T-cell (primary cell): ENCODE measurements at places on chromosomes 6 and 20. TPM values are rescaled to one million over a fixed set of nuclear protein-coding genes. Genes with fewer than 3 reads are reported as not detected.
A peak's percentile ranks its signal among the peaks of the same experiment; 100 is the strongest.

GRCh38 chr6:148959008-148959407 lies 212.2 kb downstream of the UST start:
- H3K4me3 ChIP-seq: no peak overlapping the region
- no peaks in the 10 kb centered on the region for H3K27me3 ChIP-seq
- no peaks in the 10 kb centered on the region for H3K36me3 ChIP-seq
- no peaks in the 10 kb centered on the region for H3K4me1 ChIP-seq
- no peak overlapping the region for H3K27ac ChIP-seq

TBX18 gene
- total RNA-seq: not detected

- no peak overlapping the region for H3K27ac ChIP-seq
- no peaks in the 10 kb centered on the region for H3K36me3 ChIP-seq
- peaks cover 13% of the 10 kb centered on the region for H3K4me1 ChIP-seq
- no peak overlapping the region for H3K4me3 ChIP-seq
These were observed 6.9 kb upstream of the HELZ2 start for GRCh38 chr20:63580796-63581461.

GRCh38 chr6:70107852-70108629 lies 194.8 kb downstream of the COL9A1 start:
- H3K4me1 ChIP-seq: no peaks in the 10 kb centered on the region
- H3K4me3 ChIP-seq: no peak overlapping the region
- H3K27ac ChIP-seq: no peak overlapping the region
- DNase-seq: no peak

DNA sequence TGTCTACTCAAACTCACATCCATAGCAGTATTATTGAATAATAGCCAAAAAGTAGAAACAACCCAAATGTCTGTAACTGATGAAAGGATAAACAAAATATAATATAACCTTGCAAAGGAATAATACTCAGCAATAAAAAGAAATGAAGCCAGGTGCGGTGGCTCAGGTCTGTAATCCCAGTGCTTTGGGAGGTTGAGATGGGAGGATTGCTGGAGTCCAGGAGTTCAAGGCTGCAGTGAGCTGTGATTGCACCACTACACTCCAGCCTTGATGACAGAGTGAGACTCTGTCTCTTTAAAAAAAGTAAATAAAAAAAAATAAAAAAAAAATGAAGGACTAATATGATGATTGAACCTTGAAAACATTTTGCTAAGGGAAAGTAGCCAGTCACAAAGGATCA lies 22.1 kb upstream of the KIF16B start:
- no peak overlapping the region for H3K4me3 ChIP-seq
- DNase-seq: no peak
- no peaks in the 10 kb centered on the region for H3K4me1 ChIP-seq
- H3K36me3 ChIP-seq: no peaks in the 10 kb centered on the region
- no peaks in the 10 kb centered on the region for H3K27me3 ChIP-seq

MUCL3 gene
- not detected for total RNA-seq

DNA sequence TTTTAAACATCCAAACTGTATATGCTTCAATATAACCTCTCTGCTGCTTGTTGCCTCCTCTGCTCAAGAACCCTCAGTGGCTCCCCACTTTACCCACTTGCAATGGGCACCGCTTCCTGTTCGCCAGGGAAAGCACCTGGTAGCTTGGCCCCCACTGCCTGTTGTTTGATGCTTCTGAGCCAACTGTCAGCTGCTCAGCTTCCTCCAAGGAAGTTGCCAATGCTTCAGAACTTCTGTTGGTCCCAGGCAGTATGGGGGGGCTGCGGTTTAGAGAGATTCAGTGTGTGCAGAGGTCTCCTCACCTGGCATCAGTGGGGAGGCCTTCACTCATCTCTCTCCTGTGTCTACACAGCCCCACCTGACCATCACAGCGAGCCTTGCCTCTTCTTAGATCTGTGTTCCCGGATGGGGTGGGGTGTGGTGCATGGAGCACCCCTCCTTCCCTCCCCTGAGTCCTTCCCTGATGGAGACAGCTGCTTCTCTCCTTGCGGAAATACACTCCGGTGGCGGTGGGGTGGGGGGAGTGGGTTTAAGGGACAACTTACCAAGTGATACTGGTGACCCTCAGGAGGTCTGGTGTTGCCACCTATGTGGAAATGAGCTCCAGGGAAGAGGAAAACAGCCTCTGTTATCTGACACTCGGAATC lies 308.1 kb downstream of the CDH26 start:
- H3K27ac ChIP-seq: no peak overlapping the region
- no peaks in the 10 kb centered on the region for H3K27me3 ChIP-seq
- H3K4me1 ChIP-seq: peaks cover 10% of the 10 kb centered on the region
- no peak overlapping the region for H3K4me3 ChIP-seq
- peak; percentile 19 for DNase-seq
- no peaks in the 10 kb centered on the region for H3K36me3 ChIP-seq

FAM162B gene
- not detected for total RNA-seq

DNA sequence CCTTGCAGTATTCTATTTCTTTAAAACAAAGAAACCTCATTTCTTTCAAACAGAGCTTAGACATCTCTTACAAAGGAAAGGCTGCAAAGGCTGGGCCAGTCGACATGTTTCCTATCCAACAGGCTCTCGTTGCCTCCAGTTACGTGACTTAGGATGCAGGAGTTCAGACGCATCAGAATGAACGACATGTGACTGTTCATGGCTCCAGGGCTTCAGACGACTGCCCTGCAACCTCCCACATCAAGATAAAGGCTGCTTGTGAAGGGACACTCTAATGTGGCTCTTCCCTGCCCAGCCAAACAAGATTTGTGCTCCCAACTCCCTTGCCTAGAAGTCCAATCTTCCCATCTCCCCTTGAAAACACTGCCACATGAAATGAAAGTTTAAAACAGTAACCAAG lies 14.3 kb upstream of the NEDD9 start:
- H3K36me3 ChIP-seq: peaks cover 12% of the 10 kb centered on the region
- H3K4me1 ChIP-seq: no peaks in the 10 kb centered on the region
- no peak overlapping the region for H3K27ac ChIP-seq
